ENCODE measurements at places on chromosomes 12 and 14. TPM values are rescaled to one million over a fixed set of nuclear protein-coding genes. Genes with fewer than 3 reads are reported as not detected.

The DLGAP5 gene
- 0.69 TPM for total RNA-seq

The YEATS4 gene
- total RNA-seq = 5.7 TPM

The ABCD4 gene
- 25.5 TPM for total RNA-seq

The GPR68 gene
- total RNA-seq = 4.1 TPM

The ERBB3 gene
- 13.9 TPM for total RNA-seq

The ACVRL1 gene
- total RNA-seq = 149 TPM

The NEUROD4 gene
- not detected for total RNA-seq

The SLC2A14 gene
- not detected for total RNA-seq

The SRRM4 gene
- total RNA-seq = not detected

The SERPINA12 gene
- not detected for total RNA-seq

The NKX2-1 gene
- not detected for total RNA-seq

The ABCB9 gene
- 3.8 TPM for total RNA-seq

The JPH4 gene
- 0.83 TPM for total RNA-seq

The DDN gene
- not detected for total RNA-seq

The CLEC14A gene
- total RNA-seq = 23.7 TPM

The IL22 gene
- not detected for total RNA-seq

The SDS gene
- total RNA-seq = not detected

The OTUB2 gene
- 0.52 TPM for total RNA-seq

The KLHL33 gene
- 0.71 TPM for total RNA-seq

The POP5 gene
- total RNA-seq = 20.7 TPM

The WBP11 gene
- 18.2 TPM for total RNA-seq

The SLCO1B1 gene
- total RNA-seq = not detected

The ERGIC2 gene
- total RNA-seq = 27.2 TPM

The PAPLN gene
- 43.5 TPM for total RNA-seq

The ANO4 gene
- total RNA-seq = 0.06 TPM

The ACOT6 gene
- not detected for total RNA-seq

The KIF21A gene
- total RNA-seq = 17.4 TPM

The KCNH5 gene
- under 0.01 TPM for total RNA-seq

The HOXC6 gene
- total RNA-seq = 0.23 TPM

The ARHGDIB gene
- total RNA-seq = 68.7 TPM
